ENCODE measurements at places on chromosomes 13 and 19.

- no peak for DNase-seq
Observed at GRCh38 chr19:30159636-30160035, 212.5 kb upstream of the ZNF536 start.

DNA sequence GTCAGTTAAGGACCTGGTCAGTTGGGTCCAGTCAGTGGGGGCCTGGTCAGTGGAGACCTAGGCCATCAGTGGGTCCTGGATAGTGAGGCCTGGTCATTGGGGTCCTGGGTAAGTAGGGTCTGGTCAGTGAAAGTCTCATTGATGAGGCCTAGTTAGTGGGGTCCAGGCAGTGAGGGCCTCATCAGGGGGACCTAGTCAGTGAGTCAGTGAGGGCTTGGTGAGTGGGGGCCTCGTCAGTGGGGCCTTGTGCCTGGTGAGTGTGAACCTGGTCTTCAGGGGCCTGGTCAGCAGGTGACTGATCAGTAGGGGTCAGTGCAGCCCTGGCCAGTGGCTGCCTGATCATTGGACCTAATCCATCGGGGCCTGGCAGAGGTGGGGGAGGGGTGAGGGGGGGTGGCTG, 42.6 kb upstream of the TPM4 start:
- DNase-seq = no peak

DNA sequence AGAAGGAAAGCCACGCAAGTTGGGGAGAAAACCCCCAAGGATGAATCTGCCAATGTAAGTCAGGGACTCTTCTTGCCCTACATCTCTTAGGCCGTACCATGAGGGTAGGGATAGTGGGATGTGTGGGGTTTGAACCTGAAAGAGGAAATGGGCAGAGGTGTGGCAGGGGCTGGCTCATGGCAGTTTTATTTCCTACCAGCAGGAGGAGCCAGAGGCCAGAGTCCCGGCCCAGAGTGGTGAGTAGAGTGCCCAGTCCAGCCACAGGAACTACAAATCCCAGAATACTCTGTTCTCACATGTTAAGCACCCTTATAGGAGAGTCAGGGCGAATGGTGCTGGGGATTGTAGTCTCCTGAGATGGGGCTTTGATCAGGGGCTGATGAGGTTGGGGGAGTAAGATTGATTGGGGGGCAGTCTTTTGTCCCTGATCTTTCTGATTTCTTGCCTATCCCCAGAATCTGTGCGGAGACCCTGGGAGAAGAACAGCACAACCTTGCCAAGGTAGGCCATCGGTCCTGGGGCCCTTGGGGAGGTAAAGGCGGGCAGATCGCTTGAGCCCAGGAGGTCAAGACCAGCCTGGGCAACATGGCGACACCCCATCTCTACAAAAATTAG, 16.5 kb downstream of the VASP start:
- DNase-seq = peak; percentile 84

GRCh38 chr19:19345232-19345631, 24.6 kb downstream of the MAU2 start:
- no peak for DNase-seq

DNA sequence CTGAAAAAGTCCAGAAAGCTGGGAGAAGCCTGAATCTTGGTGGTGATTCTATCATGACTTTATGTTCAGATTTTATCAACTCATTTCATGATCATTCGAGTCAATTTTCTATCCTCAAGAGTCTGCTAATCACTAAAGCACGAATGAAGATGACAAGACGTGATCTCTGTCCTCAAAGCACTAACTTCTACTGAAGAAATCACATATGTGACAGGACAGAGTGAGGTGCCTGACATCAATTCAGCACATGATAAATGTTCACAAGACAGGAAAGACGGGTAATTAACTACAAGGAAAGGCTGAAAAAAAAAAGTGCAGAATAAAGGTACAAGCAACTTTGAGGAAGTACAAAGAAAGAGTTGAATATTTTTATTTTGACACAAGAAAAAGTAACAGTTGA, 487.1 kb downstream of the EFNB2 start:
- DNase-seq = no peak

Data from right forelimb (tissue), 1 donor.